Adipocyte (in vitro differentiated cells): ENCODE measurements at places on chromosomes 3 and 15.

DNA sequence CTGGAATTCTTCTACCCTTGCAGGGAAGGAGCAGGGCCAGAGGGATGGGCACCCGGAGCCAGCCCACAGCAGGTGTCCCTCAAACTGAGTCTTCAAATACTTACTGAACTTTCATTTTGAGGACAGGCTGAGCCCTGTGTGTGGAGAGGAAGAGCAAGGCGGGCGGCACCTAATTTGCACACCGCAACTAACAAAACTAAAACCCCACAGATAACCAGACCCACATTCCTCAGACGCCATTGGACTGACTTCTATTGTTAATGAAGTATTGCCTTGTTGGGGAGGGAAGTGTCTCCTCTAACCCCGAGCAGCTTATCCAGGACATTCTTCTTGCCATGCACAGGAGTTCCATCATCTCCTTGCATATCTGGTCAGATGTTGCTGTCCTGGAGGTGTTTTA is 105.2 kb upstream of the NR2E3 start:
- no peak for DNase-seq

- peak; percentile 91 for DNase-seq
These were observed 98.2 kb downstream of the NR2F2 start for GRCh38 chr15:96428742-96429141.

DNA sequence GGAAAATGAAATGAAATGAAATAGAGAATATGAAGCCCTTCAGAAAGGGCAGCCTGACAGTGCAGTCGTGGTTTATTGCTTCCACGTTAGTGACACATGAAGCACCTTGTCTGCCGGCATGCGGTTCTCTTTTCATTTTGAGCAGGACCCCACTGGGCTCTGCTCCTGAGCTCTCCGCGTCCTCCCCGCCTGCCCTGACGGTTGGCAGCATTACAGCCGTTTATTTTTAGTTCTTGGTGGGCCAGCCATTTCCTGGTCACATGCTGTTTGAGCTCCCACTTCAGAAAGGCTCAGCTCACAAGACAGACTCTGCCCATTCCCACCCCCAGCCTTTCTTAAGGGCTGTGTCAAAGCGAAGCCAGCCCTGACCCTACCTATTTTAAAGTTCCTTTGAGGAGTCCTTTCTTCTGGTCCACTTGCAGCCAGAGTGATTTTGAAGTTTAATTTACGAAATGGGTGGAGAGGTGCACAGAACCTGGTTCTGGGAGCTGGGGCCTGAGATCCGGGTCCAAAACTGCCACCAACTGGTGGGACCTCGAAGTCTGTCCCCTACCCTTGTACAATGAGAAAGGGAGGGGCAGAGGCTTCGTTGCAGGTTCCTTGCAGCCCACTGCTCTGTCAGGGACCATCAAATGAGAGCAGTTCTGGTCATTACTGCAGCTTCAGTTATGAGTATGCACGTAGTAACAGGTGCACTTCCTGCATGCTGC is 60.1 kb downstream of the MGLL start:
- no peak for DNase-seq

GRCh38 chr3:88003115-88003755 is 55.6 kb downstream of the CGGBP1 start:
- DNase-seq, result peak; percentile 82

- DNase-seq, result no peak
These were observed 77.8 kb downstream of the RAB11A start for GRCh38 chr15:65947041-65947440.

GRCh38 chr15:70362350-70362749 is 264.6 kb upstream of the TLE3 start:
- DNase-seq, result no peak

GRCh38 chr15:73882761-73883419 is 9.5 kb downstream of the TBC1D21 start:
- DNase-seq, result no peak

- DNase-seq, result no peak
These were observed 23.2 kb downstream of the ZNF445 start for GRCh38 chr3:44454258-44454657.

DNA sequence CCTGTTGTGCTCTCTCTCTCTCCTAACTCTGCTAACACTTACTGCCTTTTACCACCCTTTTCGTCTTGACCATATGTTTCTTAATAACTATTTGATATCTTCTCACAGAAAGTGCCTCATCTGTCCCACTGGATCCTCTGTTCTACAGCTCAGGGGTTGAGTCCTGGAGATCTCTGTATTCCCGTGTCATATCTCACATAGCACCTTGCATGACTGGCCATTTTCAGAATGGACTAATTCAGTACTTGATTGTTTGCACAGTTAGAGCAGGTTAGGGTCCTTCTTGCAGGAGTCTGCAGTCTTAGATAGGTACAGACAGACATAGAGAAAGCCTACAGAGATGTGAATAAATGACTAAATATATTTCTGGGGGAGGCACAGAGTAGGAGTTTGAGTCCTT is 20.9 kb downstream of the HACD3 start:
- no peak for DNase-seq

DNA sequence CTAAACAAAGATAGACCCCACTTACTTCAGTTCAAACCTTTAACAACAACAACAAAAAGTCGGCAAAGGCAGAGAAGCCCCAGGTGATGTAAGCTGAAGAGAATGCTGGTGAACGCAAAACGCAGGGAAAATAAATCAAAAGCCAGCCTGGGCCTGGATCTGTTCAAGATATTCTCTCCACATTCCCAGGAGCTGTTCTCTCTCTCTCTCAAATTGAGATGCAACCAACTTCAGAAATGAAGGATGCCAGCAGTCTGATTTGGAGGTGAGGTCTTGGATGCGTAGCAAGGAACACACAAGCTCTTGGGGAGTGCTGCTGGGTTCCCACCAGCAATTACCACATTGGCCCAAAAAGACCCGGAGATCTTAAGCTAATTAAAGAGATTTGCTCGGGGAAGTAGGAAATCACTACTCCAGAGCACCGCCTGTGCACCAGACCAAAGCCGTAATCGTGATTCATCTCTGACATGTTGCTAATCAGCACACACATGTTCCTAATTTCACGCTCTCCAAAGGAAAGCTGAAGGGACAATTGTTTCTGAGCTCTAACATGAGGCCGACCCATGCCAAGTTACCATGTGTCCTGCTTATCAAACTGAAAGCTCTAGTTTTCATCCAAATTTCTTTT is 37.1 kb downstream of the IL17RD start:
- DNase-seq, result peak; percentile 94

DNA sequence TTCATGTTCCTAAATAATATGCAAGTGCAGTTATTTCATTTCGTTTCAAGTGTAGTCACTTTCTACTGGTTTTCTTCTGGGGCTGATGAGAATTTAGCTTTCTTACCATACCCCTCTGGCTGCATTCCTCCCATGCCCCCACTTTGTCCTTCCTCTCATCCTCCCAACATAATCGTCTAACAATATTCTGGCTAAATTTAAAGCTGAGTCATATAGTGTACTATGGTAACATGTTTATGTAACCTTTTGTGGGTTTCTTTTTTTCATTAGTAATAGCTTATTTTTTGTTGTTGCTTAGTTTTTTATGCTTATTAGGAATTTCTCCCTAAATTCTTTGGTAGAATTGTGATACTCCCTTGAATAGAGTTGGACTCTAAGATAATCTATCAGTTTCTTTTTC is 30.5 kb downstream of the DUT start:
- DNase-seq, result no peak

- peak; percentile 61 for DNase-seq
These were observed 14.6 kb upstream of the LMOD3 start for GRCh38 chr3:69137005-69137404.
